Stimulated activated CD4-positive, alpha-beta T cell treated with anti-CD3 and anti-CD28 coated beads, Interleukin-4, amount 100 ng/mL, for 48 hours (primary cell): ENCODE measurements at places on chromosomes 2 and 18.

DNA sequence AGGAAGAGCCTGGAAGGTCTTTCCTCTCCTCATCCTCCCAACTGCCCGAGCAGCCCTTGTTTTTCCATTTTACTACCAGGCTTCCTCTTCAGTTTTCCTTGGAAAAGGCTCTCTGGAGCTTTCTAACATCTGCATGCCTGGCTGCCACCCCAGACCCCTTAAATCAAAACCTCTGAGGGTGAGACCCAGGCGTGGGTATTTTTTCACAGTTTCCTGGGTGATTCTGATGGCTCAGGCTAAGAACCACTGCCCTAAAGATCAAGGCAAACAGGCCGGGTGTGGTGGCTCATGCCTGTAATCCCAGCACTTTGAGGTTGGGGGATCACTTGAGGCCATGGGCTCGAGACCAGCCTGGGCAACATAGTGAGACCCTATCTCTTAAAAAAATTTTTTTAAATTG is 35.4 kb downstream of the EMILIN2 start:
- no peak for DNase-seq

- no peak for DNase-seq
Measured at GRCh38 chr2:118865106-118865505, 17.7 kb upstream of the EN1 start.

GRCh38 chr18:56532176-56532840 is 106.1 kb downstream of the TXNL1 start:
- peak; percentile 15 for DNase-seq

DNA sequence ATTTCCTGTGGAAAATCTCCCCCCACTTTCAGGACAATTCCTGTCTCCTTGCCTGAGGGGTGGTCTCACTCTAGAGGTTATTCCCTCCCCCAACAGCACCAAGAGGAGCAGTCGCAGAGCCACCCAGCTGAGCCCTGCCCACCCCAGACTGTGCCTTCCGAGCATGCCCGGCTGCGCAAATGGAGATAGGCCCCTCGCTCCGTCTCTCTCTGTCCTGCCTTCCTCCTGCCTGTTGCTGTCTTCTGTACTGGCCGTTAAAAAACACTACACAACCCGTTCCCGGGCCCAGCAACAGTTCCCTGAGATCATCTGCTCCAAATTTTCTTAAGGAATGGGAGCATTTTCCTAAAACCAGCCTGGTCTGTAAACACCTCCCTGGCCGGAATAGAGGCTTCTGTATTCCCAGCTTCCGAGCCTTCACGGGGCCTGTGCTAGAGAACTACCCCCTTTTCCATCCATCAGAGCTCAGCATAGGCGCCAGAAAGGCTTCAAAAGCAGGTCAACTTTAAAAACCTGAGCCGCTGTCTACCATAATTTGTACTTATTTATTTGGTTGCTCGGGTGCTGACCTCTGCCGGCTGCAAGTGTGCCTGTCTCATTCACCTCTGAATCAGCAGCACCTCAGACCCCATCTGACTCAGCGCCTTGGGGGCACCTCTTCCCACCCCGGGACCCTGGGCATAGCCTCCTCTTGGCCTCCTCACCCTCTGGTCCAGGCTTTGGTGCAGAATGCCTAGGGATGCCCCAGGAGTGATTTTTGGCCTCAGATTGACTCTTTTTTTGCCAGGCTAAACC is 159.4 kb downstream of the PXDN start:
- no peak for DNase-seq

DNA sequence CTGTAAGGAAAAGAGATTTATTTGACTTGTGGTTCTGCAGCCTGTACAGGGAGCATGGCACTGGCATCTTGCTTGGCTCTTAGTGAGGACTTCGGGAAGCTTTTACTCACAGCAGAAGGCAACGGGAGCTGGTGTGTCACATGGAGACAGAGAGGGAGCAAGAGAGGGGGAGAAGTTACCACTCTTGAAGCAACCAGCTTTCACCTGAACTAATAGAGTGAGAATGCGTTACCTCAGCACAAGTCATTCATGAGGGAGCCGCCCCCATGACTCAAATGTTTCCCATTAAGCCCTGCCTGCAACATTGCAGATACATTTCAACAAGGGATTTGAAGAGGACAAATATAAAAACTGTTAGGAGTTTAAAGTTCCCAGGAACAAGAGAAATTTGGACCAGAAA is 190.0 kb downstream of the CYRIA start:
- no peak for DNase-seq
